ENCODE measurements at places on chromosomes 6 and 20.

GRCh38 chr6:63597141-63598048 is 25.1 kb downstream of the LOC128125822 start:
- no peak for DNase-seq

DNA sequence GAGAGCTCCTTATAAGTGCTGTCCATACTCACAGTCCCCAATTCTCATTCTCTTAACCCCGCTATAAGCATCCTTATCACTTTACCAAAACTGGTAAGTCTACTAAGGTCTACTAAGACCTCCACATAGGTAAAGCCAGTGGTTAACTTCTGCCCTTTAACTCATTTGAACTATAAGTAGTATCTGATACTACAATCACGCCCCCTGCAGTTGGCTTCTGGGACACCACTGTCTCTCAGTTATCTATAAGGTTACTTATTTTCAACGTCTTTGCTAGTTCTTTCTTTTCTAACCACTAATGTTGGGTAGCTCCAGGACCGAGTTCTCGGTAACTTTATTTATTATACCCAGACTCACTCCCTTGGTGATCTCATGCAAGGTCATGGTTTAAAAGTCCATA is 142.6 kb downstream of the ARHGAP18 start:
- DNase-seq = no peak

DNA sequence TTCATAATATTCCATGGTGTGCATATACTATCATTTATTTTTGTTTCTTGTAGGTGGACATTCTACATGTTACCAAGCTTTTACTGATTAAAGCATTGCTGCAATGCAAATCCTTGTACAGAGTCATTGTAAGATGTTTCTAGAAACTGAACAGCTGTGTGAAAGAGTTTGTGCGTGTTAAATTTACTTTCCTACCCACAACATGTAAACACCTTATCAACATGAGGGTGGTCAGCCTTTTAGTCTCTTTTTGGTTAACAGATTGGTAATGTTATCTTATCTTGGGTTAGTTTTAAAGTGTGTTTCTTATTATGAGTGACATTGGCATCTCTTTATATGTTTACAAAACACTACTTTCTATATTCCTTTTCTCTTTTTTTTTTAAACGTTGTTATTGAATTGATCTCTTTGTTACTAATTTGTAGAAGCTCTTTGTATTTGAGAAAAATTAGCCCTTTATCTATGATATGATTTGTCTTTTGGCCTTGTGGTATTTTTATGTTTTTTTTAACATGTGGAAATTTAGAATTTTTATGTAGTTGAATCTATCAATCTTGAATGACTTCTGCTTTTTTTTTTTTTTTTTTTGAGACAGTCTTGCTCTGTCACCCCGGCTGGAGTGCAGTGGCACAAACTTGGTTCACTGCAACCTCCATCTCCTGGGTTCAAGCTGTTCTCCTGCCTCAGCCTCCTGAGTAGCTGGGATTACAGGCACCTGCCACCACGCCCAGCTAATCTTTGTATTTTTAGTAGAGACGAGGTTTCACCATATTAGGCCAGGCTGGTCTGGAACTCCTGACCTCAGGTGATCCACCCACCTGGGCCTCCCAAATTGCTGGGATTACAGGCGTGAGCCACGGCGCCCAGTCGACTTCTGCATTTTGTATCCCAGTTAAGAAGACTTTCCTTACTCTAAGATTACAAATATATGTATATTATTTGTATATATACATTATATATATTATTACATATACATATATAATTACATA is 112.1 kb downstream of the TCP11 start:
- no peak for DNase-seq

- DNase-seq = peak; percentile 62
These were observed 159.3 kb upstream of the TNFAIP3 start for GRCh38 chr6:137707590-137708360.

DNA sequence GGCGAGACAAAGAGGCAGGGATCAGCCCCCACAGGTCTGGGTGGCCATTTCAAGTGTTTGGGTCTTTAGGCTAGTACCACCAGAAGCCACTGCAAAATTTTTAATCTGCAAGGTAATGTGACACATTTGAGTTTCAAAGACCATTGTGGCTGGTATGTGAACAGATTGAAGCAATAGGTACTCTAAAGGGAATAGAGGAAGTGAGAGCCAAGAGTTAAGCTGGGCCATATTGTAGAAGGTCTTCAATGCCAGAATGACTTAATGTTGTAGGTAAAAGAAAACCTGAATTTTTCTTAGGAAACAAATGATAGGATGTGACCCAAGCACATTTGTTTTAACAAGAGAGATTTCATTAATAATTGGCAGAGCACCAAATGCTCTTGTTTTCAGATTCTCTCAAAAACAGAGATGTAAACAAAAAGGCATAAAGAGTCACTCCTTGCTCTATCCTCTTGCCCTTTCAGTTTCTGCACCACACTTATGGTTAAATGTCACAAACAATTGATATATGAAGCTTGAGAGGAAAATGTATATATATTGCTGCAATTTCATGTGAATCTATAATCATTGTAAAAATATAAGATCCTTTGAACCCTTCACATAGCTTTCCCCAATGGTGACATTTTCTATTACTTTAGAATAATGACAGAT is 307.1 kb upstream of the PLN start:
- DNase-seq = no peak

DNA sequence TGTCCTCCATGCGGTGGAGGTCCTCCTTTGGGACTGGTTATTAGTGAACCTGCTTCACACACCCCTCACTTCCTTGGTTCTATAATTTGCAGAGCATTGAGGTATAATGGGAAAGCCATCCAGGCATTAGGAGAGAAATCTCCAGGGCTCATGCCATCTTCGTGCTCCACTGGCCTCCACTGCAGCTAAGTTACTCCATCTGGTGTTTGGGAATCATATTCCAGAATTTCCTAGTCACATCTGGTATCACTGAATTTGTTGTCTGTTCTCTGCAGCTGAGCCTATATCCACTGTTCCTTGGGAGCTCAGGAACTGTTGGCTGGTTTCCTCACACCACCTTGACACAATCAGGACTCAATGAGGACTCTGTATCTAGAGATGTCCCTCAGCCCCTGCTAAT is 173.0 kb upstream of the TSHZ2 start:
- DNase-seq = no peak

- no peak for DNase-seq
These were observed 38.0 kb downstream of the CDYL start for GRCh38 chr6:4814212-4814611.

DNA sequence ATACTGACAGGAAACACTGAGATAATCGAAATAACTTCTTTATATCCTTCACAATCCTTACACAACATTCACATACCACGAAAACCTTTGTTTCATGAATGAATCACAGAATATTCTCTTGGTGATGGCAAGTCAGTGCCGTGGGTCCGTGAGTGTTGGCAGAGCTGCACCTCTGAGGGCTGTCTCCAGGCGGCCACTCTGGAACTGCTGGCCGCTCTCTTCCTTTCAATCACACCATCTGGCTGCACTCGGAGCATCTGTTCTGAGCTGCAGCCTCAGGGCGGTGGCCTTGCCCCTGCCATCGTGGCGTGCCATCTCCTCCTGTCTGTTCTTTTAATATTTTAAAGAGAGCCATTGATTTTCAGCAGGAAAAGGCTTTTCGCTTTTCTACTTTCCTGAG is 129.4 kb upstream of the AFDN start:
- no peak for DNase-seq

Data from hippocampal formation (tissue), 2 donors.